ENCODE measurements at places on chromosomes 13 and 19.
A peak's percentile ranks its signal among the peaks of the same experiment; 100 is the strongest.

- DNase-seq, result no peak
Observed at GRCh38 chr19:2542341-2543069, 66.6 kb downstream of the GADD45B start.

DNA sequence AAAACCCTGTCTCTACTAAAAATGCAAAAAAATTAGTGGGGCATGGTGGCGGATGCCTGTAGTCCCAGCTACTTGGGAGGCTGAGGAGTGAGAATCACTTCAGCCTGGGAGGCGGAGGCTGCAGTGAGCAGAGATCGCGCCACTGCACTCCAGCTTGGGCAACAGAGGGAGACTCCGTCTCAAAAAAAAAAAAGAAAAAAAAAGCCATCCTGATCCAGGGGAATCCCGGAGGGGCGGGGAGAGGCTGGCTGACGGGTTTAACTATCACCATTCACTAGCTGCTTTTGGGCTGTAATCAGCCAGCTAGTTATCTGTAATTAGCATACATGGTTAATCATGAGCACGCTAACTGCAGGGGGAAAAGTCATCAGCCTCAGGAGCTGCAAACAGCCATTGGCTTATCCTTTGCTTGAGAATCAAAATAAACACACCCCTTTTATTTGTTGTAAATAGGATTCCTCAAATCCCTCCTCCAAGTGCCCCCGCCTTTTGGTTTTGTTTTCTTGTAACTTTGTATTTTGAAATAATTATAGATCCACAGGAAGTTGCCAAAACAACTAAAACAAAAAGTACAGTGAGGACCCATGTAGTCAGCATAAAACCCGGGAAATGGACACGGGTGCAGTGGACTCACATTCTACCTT is 9.6 kb downstream of the FSD1 start:
- no peak for DNase-seq

DNA sequence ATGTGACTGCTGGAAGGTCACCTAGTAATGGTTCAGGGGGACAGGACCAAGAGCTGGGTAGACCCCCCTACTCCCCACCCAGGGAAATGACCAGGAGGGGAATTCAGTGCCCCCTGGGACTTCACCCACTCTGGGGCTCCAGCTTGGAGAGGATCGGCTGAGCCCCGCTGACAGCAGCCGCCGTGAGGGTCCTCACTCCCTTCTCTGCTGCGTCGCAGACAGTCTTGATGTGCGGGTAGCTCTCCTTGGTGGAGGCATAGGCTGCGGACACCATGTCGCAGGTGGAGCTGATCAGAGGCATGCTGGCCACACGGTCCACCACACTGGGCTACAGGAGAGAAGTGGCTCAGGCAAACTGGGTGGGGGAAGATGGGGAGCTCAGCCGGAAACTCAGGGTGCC is 7.8 kb downstream of the PLIN3 start:
- DNase-seq, result no peak

DNA sequence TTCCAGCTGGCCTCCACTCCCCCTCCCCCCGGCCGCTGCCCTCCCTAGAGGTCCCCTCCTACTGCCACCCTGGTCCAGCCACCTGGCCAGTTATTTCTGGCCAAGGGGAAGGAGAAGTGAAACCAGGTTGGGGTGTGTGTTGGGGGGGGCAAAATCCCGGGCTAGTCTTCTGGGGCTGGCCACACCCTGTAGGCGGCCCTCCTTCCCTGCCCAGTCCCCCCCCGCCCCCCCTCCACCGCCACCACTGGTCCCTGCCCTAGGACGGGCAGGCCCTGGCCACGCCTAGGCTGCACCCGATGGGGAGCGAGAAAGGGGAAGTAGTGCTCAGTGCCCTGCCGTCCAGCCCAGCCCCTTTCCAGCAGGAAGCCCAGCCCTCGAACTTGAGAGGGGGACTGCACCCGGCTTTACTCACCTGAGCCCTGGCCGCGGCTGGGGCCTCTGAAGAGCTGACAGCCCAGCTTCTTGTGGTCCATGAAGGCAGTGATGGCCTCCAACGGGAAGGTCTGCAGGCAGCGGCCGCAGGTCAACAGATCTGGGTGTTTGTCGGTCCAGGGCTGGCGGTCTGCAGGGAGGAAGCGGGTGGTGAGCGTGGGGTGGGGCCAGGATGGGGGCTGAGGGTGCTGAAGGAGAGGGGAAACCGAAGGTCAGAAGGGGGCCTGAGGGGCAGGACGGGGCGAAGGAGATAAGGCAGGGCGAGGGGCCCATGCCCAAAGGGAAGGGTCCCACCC is 813 bp downstream of the ZNF296 start:
- DNase-seq, result peak; percentile 55

DNA sequence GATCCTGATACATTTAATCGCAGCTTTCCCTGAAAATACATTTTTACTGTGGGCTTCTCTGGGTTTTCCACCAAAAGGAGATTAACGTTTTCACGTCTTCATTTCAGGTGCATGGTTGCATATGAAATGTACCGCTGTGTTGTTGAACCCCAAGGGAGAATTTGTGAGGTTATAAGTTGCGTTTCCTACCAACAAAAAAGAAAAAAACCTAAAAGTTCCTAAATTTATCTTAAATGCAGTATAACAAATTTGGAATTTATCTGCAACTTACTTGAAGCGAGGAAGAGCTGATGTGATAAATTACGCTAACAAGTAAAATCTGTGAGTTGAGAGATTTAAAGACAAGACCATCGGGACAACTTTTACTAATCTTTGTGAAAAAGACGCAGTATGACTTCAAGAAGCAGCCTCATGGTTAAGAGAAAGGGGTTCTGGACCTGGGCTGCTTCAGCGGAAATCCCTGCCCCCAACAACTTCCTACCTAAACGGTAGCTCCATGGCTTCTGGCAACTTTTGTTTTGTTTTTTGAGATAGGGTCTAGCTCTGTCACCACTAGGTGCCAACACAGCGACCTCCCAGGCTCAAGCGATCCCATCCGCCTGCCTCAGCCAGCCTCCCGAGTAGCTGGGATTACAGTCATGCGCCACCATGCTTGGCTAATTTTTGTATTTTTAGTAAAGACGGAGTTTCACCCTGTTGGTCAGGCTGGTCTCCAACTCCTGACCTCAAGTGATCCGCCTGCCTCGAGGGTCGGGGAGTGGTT is 958 bp upstream of the OBI1 start:
- DNase-seq, result peak; percentile 60

DNA sequence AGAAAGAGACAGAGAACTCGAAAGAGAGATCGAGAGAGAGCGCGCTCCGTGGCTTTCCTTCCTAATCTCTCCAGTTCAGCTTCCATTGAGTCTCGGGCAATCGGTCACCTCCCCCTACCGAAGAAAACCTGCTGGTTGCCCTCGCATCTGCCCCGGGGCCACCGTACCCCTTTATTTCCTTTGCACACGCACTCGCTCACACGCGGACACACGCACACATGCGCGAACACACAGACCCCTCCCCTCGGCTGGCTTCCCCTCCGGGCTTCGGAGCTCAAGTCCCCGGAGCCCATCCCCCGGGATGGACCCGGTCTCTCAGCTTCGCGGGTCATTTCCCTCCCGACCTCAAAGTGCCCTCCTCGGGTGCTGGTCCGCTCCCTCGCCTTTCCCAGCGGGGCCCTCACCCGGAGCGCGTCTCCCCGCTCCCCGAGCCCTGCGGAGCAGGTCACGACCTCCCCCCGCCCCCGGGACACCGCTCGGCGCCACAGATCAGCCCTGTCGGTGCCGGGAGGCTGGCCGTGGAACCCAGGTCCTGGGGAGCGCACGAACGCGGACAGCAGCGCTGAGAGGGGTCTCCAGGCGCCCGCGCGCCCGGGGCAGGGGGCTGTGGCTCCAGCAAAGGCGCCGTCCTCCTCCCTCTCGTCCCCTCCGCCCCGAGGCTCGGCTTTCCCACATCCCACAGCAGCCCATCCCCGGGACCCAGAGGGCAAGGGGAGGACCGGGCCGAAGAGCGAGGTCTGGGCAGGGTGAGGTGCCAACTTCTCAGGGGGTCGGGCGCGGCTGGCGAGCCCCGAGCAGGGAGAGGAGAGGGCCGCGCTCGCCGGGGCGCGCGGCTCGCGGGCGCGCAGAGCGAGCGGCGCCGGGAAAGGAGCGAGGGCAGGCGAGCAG is 1.8 kb downstream of the DACH1 start:
- peak; percentile 37 for DNase-seq

DNA sequence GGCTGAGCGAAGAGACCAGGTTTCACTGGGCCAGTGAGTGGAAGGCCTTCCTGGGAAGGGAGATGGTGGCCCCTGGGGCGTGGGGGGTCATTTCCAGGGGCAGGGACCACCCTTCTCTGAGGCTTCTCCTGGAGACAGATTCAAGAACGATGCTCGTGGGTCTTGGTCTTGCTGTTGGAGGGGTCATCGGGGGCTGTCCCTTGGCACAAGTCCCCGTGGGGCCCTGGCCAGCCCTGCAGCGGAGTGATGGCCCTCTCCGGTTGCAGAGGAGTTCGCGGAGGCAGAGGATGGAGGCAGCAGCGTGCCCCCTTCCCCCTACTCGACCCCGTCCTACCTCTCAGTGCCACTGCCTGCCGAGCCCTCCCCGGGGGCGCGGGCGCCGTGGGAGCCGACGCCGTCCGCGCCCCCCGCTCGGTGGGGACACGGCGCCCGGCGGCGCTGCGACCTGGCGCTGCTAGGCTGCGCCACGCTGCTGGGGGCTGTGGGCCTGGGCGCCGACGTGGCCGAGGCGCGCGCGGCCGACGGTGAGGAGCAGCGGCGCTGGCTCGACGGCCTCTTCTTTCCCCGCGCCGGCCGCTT is 4.8 kb downstream of the TTC9B start:
- no peak for DNase-seq

DNA sequence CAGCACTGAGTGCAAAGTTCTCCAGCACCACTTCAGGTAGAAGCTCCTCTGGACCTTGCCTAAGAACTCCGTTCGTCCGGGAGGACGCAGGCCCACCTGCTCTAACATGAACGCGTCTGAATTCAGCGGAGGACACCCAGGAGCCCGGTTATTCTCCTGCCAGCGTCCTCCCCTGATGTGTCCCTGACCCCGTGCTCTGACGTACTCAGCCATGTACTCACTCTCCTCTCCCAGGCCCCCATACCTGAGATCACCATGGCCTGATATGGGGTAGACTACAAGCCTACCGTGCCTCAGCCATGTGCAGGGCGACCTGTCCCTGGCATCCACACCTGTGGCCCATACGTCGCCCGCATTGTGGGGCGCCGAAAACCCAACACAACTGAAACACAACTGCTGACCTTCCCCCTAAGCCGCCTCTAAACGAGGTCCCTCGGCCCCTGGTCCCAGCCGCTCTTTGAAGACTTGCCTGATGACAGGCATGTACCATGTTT is 744 bp upstream of the ZNF584 start:
- DNase-seq, result no peak

DNA sequence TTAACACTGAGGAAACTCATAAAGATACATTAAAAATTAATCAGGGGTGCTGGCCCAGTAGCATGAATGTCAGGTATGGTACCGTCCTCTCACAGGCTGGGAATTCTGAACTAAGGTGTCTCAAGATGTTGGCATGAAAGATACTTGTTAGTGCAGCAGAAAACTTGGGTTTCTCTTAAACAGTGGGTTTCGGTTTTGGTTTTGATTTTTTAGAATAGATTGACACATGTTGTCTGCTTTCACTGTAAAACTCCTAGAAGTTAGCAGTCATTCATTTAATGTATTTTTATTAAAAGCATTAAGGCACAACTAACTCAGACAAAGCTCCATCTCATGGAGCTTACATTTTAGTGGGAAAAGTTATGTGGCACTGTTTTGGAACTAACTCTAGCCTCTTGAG is 3.5 kb upstream of the OBI1 start:
- no peak for DNase-seq

- no peak for DNase-seq
Observed at GRCh38 chr13:103097366-103097928, 31.2 kb upstream of the SLC10A2 start.

GRCh38 chr13:21405309-21405708 is 53.8 kb downstream of the ZDHHC20 start:
- DNase-seq, result no peak

GRCh38 chr19:16377521-16377920 is 52.9 kb downstream of the KLF2 start:
- no peak for DNase-seq

- DNase-seq, result no peak
Observed at GRCh38 chr19:58468216-58468839, 1.4 kb downstream of the ZNF324 start.

GRCh38 chr13:113771709-113772331 is 12.8 kb downstream of the TMEM255B start:
- DNase-seq, result no peak

DNA sequence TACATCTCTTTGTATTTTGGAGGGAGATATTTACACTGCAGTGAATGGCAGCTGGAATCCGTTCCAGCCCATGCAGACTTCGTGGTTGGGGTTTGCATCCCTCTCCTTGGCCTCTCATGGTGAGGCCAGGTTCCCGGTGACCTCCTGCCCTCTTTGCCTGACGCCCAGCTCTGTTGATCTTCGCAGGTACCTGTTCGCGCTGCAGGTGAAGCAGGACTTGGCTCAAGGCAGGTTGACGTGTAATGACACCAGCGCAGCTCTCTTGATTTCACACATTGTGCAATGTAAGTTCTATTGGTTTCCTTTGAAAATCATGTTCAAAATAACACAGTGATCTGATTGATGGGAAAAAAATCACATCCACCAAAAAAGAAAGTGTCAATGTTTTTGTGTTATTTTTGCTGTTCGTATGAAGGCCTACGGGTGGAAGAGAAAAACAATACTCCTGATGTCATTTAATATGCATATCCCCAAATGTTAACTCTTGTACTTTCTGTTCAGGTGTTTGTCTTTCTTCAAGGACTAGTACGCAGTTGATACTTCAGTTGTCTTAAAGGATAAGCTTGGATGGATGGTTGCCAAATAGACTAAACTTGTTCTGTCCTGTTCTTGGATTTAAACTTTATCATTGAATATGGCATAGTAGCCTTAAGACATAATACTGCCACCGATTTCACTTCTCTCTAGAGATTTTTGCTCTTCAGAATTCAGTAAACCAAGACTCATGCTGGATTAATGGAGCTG is 199.1 kb downstream of the STK24 start:
- DNase-seq, result no peak

DNA sequence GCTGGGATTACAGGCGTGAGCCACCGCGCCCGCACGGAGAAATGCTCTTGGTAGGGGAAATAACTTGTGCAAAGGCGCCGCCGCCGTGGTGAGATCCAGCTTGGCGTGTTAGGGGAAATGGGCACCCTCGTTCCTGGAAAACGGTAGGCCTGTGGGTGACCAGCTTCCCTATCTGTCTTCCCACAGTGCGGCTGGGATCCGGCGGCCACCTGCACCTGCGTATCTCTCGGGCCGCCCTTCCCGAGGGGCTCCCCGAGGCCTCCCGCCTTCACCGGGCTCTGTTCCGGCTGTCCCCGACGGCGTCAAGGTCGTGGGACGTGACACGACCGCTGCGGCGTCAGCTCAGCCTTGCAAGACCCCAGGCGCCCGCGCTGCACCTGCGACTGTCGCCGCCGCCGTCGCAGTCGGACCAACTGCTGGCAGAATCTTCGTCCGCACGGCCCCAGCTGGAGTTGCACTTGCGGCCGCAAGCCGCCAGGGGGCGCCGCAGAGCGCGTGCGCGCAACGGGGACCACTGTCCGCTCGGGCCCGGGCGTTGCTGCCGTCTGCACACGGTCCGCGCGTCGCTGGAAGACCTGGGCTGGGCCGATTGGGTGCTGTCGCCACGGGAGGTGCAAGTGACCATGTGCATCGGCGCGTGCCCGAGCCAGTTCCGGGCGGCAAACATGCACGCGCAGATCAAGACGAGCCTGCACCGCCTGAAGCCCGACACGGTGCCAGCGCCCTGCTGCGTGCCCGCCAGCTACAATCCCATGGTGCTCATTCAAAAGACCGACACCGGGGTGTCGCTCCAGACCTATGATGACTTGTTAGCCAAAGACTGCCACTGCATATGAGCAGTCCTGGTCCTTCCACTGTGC is 2.4 kb downstream of the GDF15 start:
- peak; percentile 91 for DNase-seq

All from activated T-cell treated with anti-CD3 and anti-CD28 coated beads, Interleukin-2, amount 50 U/mL, for 24 hours (primary cell).